Activated naive CD8-positive, alpha-beta T cell treated with anti-CD3 and anti-CD28 coated beads, Interleukin-2, amount 10 ng/mL, durations not matched to agents 7 days and 5 days (primary cell): ENCODE measurements at places on chromosomes 1 and 21.
A peak's percentile ranks its signal among the peaks of the same experiment; 100 is the strongest.

DNA sequence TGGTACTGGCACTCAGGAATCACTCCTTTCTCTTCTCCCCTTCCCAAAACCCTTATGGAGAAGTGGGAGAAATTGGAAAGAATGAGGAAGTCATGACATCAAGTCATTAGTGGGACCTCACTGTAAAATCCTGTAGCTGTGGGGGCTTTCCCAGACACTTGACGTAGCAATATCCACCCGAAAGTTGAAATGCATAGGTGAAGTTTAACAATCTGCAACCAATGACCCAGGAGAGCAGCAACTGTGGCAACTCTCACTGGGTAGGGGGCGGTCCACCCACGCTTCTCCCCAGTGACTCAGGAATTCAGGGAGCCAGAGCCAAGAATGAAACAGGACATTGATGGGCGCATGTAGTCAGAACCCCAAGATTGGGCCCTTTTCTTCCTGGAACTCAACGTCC, 27.0 kb downstream of the ABCA4 start:
- H3K27ac ChIP-seq = peak overlapping the region; percentile 47
- H3K36me3 ChIP-seq = peaks cover 3% of the 10 kb centered on the region
- H3K4me1 ChIP-seq = peaks cover 37% of the 10 kb centered on the region
- H3K4me3 ChIP-seq = no peak overlapping the region
- no peak for DNase-seq

- H3K27ac ChIP-seq = no peak within 1 kb of the TSS
- no peak for DNase-seq
- no peaks in the 10 kb centered on the region for H3K27me3 ChIP-seq
- no peak within 1 kb of the TSS for H3K4me3 ChIP-seq
These were observed at the start of gene GSTM1 for GRCh38 chr1:109687641-109688499. TSS of gene GSTM1 (plus strand) at chr1:109687817. CDS start at chr1:109687874, 57 bp downstream.

DNA sequence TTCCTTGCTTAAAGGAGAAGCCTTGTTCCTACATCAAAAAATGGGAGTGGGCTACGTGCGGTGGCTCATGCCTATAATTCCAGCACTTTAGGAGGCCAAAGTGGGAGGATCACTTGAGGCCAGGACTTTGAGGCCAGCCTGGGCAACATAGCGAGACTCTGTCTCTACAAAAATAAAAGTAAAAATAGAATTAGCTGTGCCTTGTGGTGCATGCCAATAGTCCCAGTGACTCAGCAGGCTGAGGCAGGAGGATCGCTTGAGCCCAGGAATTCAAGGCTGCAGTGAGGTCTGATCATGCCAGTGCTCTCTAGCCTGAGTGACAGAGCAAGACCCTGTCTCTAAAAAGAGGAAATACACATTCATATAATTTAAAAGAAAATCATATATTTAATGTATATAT, 127.1 kb downstream of the C1orf21 start:
- no peak overlapping the region for H3K27ac ChIP-seq
- H3K4me3 ChIP-seq = no peak overlapping the region
- DNase-seq = no peak
- no peaks in the 10 kb centered on the region for H3K4me1 ChIP-seq
- peaks cover 3% of the 10 kb centered on the region for H3K27me3 ChIP-seq

DNA sequence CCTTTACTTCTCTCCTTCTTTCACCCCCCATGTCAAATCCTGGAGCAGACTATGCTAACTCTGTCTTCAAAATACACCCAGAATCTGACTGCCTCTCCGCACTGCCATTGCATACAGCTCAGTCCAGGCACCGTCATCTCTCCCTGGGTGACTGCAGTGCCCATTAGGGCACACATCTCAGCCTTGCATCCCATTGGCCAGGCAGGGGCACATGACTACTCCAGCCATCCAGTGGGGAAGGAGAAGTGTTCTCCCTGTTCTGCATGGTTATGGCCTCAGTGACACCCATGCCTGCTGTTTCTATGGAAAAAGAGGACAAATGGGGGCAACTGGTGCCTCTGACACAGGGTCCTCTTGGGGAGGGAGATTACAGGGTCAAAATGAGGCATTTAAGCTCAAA, 270.5 kb downstream of the MATN1 start:
- H3K4me1 ChIP-seq = no peaks in the 10 kb centered on the region
- H3K27me3 ChIP-seq = peaks cover 8% of the 10 kb centered on the region
- no peaks in the 10 kb centered on the region for H3K36me3 ChIP-seq
- H3K4me3 ChIP-seq = no peak overlapping the region
- DNase-seq = no peak

DNA sequence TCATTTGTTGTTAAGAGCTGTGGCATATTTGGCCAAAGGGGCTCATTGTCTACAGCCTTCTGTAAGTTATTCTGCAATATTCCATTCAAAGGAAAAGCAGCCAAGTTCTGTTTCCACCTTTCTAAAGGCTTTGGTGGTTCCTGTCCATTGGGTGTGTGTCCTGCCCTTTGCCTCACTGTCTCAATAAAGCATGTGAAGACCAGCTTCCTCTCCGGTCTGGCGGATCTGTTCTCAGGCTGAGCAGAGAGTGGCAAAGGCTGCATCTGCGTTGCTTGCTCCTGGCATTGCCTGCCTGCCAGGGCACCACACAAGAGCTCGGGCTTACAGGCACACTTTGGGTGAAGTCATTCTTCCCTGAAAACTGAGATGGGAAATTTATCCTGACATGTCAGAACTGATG, 34.9 kb downstream of the ST6GALNAC3 start:
- DNase-seq = no peak
- peaks cover 4% of the 10 kb centered on the region for H3K36me3 ChIP-seq
- no peak overlapping the region for H3K4me3 ChIP-seq
- H3K27me3 ChIP-seq = peaks cover 24% of the 10 kb centered on the region

- H3K27ac ChIP-seq = peak overlapping the region; percentile 14
- no peaks in the 10 kb centered on the region for H3K27me3 ChIP-seq
- H3K36me3 ChIP-seq = no peaks in the 10 kb centered on the region
These were observed 180.6 kb upstream of the EDN2 start for GRCh38 chr1:41664861-41665640.

DNA sequence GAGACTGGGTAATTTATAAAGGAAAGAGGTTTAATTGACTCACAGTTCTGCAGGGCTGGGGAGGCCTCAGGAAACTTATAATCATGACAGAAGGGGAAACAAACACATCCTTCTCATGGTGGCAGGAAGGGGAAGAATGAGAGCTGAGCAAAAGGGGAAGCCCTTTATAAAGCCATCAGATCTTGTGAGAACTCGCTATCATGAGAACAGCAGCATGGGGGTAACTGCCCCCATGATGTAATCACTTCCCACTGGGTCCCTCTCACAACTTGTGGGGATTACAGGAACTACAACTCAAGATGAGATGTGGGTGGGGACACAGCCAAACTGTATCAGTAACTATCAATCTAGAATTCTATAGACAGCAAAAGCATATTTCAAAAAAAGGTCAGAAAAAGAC, 64.7 kb upstream of the ACTRT2 start:
- peaks cover 2% of the 10 kb centered on the region for H3K27me3 ChIP-seq
- H3K4me1 ChIP-seq = no peaks in the 10 kb centered on the region
- DNase-seq = no peak
- H3K27ac ChIP-seq = no peak overlapping the region
